ENCODE measurements at places on chromosomes 2 and 18.

- no peak for DNase-seq
Observed at GRCh38 chr2:108129636-108130035, 110.1 kb upstream of the SULT1C3 start.

GRCh38 chr18:48193521-48194492 is 215.4 kb downstream of the ZBTB7C start:
- no peak for DNase-seq

DNA sequence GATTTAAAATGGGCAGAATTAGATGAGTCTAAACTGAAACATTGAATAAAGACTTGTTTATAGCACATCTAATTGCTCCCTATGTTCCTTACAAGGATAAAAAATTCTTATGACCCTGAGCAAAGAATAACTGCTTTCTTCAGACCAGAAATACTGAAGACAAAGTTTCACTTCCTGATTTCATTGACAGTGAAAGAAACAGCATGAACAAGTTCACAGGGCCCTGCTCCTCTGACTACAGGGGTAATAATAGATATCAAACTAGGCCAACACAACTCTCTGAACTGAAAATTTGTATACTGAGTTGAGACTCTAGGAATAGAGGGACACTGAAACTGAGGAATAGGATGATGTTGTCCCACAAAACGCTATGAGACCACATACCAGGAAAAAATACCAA is 1383.3 kb upstream of the CDH2 start:
- no peak for DNase-seq

DNA sequence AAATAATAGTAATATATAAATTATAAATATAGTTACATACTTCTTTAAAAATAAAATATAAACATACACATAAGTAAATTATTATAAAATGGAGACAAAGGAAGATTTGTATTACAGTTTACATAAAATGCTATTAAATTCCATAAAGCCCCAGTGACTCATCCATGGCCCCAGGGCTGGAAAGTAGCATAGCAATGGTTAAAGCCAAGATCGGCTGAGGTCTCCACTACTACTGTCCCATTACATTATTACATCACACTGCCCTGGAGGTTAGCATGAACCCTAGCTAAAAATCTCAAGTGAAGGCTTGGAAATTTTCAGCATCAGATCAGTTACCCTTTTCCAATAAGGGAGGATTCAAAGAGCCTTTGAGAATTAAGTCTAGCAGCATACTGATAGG is 936.2 kb downstream of the DSC3 start:
- no peak for DNase-seq

DNA sequence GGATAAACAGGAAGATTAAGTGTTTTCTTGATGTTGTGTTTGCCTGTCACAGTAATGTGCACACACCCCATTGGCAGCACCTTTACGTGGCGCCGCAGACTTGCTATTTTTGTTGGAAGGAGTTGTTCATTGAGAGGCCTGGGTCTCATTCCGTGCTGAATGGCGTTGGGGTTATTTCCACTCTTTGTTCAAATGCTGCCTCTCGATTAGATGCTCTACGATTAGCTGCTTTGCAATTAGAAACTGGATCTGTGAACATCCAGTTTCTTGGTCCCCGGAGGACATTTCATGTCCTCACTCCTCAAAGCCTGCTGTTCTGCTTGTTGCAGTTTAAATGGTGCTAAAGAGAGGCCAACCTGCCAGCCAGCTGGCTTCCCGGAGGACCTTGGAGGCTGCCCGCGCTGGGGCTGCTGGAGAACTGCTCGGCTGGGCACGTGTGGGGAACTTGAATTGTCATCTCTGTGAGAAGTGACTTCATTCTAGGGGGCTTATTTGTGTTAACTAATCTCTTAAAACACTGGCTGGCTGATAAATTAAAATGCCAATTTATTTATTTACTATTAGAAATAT is 117.4 kb upstream of the NABP1 start:
- DNase-seq, result no peak

GRCh38 chr2:240601831-240602160 is 15.3 kb downstream of the CAPN10 start:
- no peak for DNase-seq

DNA sequence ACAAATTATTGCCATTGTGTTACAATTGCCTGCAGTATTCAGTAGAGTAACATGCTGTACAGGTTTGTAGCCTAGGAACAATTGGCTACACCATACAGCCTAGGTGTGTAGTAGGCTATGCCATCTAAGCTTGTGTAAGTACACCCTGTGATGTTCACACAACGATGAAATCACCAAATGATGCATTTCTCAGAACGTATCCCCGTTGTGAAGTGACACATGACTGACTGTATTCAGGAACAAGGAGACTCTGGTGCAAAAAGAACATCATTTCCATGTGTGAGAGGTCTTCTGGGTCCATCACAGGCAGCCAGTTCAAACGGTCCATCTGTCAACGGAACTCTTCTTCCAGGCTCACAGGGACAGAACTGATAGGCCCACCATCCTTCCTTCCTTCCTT is 263.7 kb downstream of the ANAPC1 start:
- no peak for DNase-seq

GRCh38 chr2:146837857-146838256 is 1007.0 kb upstream of the ACVR2A start:
- no peak for DNase-seq

- no peak for DNase-seq
Observed at GRCh38 chr2:176246331-176246730, 22.9 kb upstream of the MTX2 start.

GRCh38 chr2:115552726-115553125 is 1110.3 kb downstream of the DPP10 start:
- DNase-seq, result no peak

- no peak for DNase-seq
Observed at GRCh38 chr2:69563021-69563420, 80.5 kb downstream of the AAK1 start.

DNA sequence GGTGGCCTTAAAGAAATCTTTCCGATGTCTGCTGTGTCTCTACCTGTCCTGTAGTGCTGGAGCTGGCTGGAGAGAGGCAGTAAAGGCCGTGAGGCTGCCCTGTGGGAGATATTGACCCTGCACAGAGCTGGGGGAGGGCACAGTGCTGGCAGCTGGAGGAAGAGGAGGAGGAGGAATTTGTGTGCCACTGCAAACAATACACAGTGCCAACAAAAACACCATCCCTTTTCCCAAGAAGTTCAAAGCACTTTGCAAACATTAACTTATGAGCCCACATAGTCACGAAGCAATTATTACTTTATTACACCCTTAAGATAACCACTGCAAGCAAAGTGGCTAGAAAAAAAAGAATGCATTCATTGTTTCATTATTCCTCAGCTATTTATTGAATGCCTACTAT is 45.0 kb upstream of the CYTIP start:
- DNase-seq, result no peak

GRCh38 chr2:98936353-98937351 is 627 bp upstream of the CRACDL start:
- DNase-seq, result no peak

- DNase-seq, result no peak
Observed at GRCh38 chr2:130839011-130839780, 2.5 kb downstream of the ARHGEF4 start.

GRCh38 chr2:36710858-36711515 is 14.5 kb downstream of the VIT start:
- no peak for DNase-seq

DNA sequence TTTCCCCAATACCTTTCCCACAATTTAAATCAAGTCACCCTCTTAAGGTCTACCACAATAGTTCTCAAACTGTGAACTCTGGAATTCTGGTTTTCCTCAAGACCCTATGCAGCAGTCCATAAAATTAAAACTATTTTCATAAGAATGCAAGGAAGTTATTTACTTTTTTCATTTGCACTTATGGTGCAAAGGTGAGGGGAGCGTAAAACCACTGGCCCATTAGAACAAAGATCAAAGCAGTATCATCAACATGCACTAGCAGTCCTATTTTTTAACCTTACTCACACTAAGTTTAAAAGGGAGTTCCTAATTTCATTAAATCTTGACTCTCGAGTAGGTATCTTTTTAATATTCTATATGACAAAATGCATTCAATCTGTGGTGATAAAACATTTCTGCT is 85.3 kb downstream of the MEMO1 start:
- DNase-seq, result no peak

- DNase-seq, result no peak
Observed at GRCh38 chr2:105653302-105653701, 91.4 kb upstream of the NCK2 start.

DNA sequence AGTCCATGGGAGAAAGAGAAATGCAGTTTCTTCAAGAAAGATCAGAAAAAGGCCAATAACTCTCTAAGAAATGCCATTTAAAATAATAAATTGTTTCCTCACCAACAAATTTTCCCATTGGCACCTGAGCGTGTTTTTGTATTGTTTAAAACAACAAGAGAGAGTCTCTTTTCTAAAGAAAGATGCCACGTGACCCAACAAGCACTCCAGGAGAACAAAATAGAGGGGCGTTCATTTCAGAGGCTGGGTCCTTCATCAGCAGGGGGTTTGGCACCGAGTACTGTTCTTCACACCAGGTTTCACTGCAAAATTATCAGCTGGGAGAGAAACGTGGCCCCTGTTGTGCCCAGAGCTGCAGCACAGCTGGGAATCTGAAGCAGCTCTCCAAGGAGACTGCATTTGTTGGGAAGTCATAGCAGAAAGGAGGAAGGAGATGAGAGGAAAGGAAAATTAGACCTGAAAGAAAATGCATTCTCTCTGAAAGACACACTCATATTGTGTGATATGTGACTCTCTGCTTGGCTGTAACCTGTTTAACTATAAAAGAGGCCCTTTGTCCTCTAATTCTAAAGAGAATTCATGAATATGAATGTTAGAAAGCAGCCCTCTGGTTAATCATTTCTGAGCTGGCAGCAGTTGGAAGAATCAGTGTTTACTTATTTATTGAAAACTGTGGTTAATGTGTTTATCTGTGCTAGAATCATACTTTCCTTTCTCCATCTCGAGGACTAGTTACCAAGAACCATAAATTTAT is 205.3 kb upstream of the CDH20 start:
- no peak for DNase-seq

- no peak for DNase-seq
Observed at GRCh38 chr2:58532641-58533040, 291.5 kb upstream of the FANCL start.

GRCh38 chr2:235595422-235596010 is 101.7 kb downstream of the AGAP1 start:
- peak; percentile 45 for DNase-seq

GRCh38 chr18:59848002-59848401 is 51.8 kb upstream of the PMAIP1 start:
- no peak for DNase-seq

DNA sequence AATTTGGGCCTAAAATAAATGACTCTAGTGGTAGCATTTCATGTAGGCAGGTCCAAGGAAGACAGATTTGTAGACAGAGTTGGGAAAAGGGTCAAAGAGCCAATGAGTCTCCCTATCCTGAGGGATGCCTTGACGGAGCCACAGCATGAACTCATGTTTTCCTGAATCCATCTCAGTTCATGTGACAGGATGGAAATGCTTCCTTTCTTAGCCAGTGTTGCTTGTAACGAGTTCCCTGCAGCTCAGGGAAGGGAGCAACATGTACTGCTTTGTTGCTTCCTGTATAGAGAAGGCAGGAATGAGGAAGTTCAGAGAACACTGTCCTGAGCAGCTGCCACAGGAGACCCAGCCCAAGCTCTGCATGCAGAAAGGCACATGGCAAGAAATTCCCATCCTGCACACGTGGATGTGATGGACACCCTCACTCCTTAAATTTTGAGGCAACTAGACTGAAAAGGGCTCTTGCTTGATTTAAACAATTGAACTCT is 27.9 kb downstream of the TMEM17 start:
- no peak for DNase-seq

DNA sequence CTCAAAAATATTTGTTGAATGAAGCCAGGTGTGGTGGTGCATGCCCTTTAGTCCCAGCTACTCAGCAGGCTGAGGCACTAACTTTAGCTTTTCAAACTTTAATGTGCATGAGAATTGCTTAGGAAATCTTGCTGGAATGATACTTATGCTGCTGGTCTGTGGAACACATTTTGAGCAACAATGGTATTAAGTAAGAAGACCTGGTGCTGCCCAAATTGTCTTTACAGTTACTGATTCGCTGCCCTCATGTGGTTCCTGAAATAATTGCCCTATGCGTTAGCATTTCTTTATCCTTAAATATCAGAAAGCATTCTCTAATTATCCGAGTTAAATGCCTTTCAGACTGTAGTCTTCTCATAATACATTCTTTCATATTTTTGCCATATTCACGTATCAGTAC is 76.0 kb upstream of the SESTD1 start:
- DNase-seq, result peak; percentile 6

GRCh38 chr2:181051861-181052522 is 71.6 kb downstream of the UBE2E3 start:
- no peak for DNase-seq

DNA sequence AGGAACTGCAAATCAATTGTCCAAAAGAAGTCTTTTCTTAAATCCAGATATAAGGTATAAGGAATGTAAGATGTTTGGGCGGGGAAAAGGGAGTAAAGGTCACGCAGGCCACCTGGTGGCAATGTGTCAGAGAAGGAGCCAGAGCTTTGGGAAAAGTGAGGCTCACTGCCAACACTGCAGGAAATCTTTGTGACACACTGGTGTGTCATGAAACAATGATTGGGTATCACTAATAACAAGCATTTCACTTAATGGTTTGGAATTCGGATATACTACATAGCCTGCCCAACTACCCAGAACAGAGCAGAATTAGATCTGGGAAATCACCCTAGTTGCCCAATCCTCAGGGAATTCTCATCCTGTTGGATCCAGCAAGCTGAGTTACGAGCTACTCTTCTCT is 61.0 kb downstream of the RBMS1 start:
- no peak for DNase-seq

GRCh38 chr18:55547705-55548056 is 40.3 kb downstream of the TCF4 start:
- no peak for DNase-seq

- no peak for DNase-seq
Observed at GRCh38 chr2:94870440-94871225, 597 bp upstream of the TEKT4 start.

- DNase-seq, result no peak
Observed at GRCh38 chr18:62784966-62785413, 69.6 kb downstream of the PHLPP1 start.

GRCh38 chr2:161250864-161251436 is 57.3 kb upstream of the PSMD14 start:
- DNase-seq, result peak; percentile 48

GRCh38 chr2:232026910-232027309 is 65.4 kb downstream of the DIS3L2 start:
- no peak for DNase-seq

GRCh38 chr2:84022810-84023431 is 436.2 kb downstream of the SUCLG1 start:
- peak; percentile 35 for DNase-seq

DNA sequence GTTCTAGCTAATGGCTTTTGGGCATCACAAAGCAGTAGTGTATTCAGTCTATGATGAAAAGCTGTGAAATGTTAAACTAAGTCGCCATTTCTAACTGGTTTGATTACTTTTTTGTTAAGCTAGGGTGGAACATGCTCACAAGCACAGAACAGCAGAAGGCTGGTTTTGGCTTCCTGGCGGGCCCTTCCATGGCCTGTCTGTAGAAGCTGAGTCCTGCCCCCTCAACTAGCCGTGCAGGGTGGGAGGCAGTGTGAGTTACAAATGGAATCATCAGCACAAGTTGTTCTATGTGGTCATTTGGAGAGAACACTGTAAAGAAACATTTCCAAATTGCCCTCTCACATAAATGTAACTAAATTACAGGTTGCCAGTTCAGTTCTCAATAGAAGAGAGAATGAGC is 290.8 kb downstream of the ALPK2 start:
- no peak for DNase-seq
